Cardiac septum (tissue), 1 donor: ENCODE measurements at places on chromosomes 5 and 9. TPM values are rescaled to one million over a fixed set of nuclear protein-coding genes. Genes with fewer than 3 reads are reported as not detected.
A peak's percentile ranks its signal among the peaks of the same experiment; 100 is the strongest.

- DNase-seq, result no peak
Observed at GRCh38 chr9:132192728-132193127, 30.9 kb downstream of the NTNG2 start.

The MRPL41 gene
- 184 TPM for total RNA-seq

- DNase-seq, result no peak
Observed at GRCh38 chr9:125119643-125120286, 23.6 kb downstream of the SCAI start.

The S1PR3 gene
- total RNA-seq, result 9.9 TPM

DNA sequence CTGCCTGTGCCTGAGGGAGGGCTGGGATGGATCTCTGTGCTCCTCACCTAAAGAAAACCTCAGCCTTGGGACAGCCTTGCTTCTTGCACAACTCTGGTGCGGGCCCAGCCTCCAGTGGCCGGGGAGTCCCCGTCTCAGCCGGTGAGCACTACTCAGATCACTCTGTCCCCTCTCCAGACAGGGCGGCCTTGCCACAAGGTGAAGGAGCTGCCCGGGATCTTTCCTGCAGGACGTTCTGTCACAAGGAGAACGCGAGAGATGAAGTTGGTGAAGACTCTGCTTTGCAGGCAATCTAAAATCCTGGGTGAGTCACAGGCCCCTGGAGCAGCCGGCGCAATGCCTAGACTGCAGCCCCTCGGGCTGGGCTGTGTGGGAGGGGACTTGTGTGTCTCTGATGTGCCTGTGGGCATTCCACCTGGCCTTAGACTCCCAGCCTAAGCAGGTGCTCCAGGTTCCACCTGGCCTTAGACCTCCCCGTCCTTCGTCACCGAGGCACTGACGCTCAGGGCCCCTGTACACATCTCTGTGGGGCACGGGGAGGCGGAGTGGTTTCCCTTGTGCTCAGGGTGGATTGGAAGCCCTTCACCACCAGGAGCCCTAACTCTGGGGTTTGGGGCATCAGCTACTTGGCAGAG is 15.2 kb upstream of the IRX4 start:
- DNase-seq, result no peak

The MORN5 gene
- not detected for total RNA-seq

DNA sequence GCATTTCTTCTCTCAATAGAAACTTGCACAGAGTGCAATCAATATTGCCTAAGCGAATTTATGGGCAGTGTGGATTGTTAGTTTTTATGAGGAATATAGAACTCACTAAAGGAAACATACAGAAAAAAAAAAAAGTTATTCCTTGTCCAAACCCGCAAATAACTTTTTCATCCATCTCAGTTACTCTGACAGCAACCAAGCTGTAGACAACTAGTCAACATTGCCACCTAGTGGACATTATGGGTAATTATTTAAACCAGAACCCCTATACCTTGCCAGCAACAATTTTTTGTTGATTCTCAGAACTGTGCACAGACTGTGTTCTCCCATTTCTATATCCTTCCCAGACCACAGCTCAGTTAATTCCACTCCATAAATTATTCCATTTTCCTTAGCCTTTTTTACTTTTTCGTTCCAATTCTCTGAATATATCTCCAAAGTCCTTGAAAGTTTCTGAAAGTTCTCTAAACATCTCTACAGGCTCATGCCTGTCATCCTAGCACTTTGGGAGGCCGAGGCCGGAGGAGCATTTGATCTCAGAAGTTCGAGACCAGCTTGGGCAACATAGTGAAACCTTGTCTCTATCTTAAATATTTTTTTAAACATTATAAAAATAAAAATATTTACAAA is 2.6 kb upstream of the AFAP1L1 start:
- DNase-seq, result no peak

DNA sequence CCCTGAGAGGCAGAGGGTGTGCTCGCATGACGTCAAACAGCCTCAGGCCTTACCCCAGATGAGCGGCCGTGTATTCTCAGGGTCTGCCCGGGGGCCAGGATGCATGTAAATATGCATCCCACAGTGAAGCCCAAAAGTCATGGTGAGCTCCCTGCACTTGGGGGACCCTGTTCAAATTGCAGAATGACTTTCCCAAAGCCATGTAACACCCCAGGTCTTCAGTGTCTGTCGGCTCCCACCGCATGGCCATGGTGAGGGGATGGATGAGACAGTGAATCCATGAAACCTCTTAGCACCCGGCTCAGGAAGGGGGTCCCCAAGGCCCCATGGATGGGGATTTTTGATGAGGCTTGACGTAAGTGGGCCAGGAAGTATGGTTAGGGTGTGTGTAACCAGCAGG is 9.3 kb upstream of the COL5A1 start:
- peak; percentile 49 for DNase-seq

DNA sequence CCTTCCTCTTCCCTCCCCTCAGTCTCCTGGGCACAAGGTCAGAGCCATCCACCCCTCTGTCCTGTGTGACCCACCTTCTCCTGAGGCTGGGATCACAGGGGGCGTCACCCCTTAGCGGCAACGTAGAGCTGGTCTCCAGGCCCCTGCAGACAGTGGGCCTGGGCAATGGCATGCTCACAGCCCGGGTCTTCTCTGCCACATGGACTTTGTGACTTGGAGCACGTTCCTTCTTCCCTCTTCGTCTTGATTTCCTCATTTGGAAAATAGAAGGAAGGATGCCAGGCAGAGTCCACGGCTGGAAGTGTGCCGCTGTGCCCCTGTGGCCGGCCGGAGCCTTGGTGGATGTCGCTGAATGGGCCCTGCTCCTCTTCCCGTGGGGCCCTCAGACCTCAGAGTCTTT is 10.0 kb downstream of the RXRA start:
- DNase-seq, result no peak
